ENCODE measurements at places on chromosomes 5 and 9.

GRCh38 chr5:87015901-87016300 is 251.8 kb upstream of the RASA1 start:
- DNase-seq: no peak

- peak; percentile 83 for DNase-seq
Measured at GRCh38 chr5:14664270-14665100, at the start of gene OTULIN. Gene OTULIN, plus strand, starts transcription at chr5:14664718. Its CDS starts 108 bp downstream, at chr5:14664826.

- DNase-seq: no peak
Measured at GRCh38 chr9:16358751-16359150, 511.7 kb downstream of the BNC2 start.

DNA sequence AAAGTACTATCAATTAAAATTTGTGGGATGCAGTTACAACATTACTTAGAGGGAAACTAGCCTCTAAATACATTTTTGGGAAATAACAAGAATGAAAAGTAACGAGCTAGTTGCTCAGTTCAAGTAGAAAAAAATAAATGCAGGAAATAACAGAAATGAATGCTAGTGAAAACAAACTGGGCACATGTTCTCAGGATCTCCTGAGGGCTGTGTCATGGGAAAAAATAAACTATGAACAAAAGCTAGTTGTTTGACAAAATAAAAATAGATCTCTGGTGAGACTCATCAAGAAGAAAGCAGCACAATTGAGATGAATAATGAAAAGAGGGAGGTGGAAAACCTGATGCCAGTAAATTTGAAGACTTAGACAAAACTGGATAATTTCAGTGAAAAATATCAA is 16.3 kb downstream of the IDNK start:
- no peak for DNase-seq

- no peak for DNase-seq
Measured at GRCh38 chr5:91361790-91362189, 21.3 kb downstream of the ARRDC3 start.

- peak; percentile 1 for DNase-seq
Measured at GRCh38 chr5:38291355-38291754, 33.0 kb downstream of the EGFLAM start.

GRCh38 chr9:132646726-132647125 is 23.1 kb downstream of the DDX31 start:
- no peak for DNase-seq

GRCh38 chr5:22649074-22649473 is 204.1 kb downstream of the CDH12 start:
- peak; percentile 14 for DNase-seq

Data from iris pigment epithelial cell (primary cell).